ENCODE measurements at places on chromosomes 2 and 18.

GRCh38 chr2:65688141-65688886, 255.9 kb upstream of the SPRED2 start:
- no peak for DNase-seq

- no peak for DNase-seq
These were observed 70.0 kb upstream of the ZNF236 start for GRCh38 chr18:76752400-76752799.

DNA sequence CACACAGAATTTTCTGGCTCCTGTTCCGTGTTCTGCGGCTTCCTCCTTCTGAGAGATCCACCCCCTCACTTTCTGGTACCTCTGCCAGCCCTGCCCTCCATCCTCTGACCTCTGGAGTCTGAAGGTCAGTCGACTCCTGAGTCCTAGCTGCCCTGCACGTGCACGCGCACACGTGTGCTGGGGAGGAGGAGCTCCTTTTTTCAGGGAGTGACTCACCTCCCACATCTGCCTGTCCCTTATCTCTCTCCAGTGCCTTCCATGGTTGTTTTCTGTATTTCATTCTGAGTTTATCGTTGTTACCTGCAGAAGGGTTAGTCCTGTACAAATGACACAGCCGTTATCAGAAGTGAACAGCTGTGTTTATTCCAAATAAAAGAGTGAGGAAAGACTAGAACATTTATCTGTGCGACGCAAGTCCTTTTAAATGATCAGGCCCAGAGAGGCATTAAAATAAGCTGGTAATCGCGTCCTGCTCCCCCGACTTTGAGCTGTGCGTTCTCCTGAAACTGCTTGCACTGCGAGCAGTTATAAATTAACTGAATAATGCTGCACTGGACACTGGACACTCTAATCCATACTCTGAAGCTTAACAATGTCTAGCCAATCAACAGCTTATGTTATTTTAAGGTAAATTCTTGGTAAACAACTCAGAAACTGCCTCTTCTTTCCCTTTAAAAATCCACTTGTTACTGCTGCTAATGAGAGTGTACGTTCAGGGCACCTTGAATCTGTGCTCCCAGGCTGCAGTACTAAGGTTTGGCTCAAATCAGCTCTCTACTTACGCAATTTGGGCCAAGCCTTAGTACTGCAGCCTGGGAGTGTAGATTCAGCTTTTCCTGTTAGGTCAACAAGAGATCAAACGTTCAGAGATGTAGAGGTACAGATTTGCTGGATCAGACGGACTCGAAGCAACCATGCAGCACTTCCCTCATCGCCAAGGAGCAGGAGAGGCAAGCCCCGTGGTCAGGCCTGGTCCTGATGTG, 72.5 kb downstream of the GALR1 start:
- DNase-seq = no peak

DNA sequence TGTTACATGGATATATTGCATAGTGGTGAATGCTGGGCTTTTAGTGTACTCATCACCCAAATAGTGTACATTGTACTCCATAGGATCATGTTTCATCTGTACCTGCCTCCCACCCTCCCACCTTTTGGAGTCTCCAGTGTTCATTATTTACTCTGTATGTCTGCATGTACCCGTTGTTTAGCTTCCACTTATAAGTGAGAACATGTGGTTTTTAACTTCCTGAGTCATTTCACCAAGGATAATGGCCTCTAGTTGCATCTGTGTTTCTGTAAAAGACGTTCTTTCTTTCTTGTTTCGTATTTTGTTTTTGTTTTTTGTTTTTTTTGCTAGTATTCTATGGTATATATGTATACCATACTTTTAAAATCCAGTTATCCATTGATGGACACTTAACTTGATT, 107.5 kb downstream of the MSTN start:
- no peak for DNase-seq

DNA sequence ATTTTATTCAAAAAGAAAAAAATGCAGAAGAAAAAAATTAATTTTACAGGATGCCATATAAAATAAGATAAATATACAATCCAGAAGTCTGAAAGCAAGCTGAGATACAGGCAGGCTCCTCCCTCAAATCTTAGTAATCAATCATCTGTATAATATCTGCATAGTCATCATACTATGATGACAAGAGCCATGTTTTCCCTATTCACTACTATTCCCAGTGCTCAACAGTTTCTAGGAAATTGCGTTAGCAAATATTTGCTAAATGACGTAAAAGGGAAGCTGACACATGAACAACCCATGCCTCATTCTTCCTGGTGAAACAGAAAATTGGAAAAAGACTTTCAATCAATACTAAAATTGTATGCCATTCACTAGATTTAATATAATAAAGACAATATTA, 793.2 kb downstream of the SUCLG1 start:
- no peak for DNase-seq

- no peak for DNase-seq
These were observed 284.1 kb downstream of the MYCN start for GRCh38 chr2:16224298-16225045.

GRCh38 chr2:60354713-60355112, 198.7 kb downstream of the BCL11A start:
- no peak for DNase-seq

DNA sequence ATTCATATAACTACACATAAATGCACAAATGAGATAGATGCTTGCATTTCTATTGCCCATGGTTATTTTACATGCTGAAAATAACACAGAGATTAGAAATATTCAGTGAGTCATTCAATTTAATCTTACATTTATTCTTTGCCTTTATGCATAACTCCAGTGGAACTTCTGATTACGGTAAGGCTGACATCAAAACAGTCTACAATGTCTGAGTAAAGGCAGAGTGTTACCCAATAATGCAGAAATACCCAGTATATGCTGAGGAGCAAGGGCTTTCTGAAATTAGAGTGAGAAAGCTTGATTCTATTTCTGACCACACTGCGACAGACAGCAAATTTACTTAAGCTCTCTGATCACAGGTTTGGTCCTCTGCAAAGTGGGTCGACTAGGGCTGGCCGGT, 9.2 kb downstream of the NMI start:
- DNase-seq = no peak

DNA sequence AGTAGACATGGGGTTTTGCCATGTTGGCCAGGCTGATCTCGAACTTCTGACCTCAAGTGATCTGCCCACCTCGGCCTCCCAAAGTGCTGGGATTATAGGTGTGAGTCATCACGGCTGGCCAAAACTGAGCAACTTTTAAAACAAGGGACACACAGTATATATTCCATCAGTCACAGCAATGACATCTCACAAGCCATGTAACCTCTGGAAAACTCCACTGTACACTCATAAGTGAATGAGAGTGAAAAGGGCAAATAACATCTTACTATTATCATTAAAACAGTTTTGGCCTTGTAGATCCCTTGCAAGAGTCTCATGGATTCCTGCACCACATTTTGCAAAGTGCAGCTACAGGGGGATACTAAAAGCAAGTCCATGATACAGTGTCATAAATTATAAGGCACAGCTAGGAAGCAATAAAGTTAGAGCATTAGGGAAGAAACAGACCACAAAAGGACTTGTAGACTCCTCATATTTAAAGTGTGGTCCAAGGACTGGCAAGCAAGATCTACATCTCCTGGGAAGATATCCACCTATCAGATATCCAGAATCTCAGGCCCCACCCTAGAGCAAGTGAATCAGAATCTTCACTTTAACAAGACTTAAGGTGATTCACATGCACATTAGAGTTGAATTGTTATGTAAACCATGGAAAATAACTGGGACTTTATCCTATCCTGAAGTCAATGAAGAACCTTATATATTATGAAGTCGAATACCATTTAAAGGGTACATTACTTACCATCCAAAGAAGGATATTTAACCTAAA, 5.7 kb downstream of the SMC6 start:
- DNase-seq = no peak

DNA sequence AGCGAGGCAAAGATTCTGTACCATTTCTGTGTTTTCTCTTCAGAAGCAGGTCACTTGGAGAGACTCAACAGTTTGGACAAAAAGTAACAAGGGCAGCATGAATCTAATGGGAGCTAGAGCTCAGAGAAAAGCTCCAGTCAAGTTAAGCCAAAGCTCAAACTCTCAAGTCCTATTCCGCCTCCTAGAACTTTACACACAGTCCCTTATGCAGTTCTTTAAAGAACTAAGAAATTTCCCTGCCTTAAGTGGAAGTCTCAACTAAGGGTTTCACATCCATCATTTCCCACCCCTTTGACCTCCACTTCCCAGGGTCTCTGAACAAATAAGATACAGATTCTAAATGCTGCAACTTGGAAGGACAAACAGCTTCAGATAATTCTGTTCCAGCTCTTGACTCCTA, 121.3 kb upstream of the RNU4ATAC start:
- no peak for DNase-seq

DNA sequence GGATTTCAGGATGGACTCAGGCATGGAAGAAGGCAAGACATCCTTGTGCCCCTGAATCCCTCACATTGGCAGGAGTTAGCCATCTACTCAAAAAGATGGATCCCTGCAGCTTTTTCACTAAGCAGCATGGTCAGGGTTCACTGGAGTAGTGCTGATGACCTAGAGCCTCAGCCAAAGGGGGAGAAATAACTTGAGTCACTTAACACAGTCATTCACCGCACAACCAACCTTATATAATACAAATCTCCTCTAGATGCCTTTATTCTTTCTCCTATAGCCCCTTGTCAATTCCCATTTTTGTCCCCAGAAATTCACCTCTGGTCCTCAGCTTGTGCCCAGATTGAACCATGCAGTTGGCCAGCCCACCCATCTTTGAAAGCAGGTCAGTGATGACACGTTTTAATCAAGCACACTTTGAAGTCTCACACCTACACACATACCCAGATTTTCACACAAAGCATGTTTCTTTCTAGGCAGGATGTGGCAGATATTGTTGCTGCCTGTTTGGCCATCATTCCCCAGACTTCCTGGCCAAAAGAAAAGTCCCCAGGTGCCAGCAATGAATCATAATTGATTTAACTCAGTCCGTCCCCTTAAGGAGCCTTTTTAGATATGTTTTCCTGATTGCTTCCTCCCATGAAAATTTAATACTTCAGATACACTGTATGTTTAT, 84.2 kb downstream of the LBH start:
- no peak for DNase-seq

GRCh38 chr18:3313685-3314084, 51.8 kb downstream of the MYL12B start:
- DNase-seq = no peak

DNA sequence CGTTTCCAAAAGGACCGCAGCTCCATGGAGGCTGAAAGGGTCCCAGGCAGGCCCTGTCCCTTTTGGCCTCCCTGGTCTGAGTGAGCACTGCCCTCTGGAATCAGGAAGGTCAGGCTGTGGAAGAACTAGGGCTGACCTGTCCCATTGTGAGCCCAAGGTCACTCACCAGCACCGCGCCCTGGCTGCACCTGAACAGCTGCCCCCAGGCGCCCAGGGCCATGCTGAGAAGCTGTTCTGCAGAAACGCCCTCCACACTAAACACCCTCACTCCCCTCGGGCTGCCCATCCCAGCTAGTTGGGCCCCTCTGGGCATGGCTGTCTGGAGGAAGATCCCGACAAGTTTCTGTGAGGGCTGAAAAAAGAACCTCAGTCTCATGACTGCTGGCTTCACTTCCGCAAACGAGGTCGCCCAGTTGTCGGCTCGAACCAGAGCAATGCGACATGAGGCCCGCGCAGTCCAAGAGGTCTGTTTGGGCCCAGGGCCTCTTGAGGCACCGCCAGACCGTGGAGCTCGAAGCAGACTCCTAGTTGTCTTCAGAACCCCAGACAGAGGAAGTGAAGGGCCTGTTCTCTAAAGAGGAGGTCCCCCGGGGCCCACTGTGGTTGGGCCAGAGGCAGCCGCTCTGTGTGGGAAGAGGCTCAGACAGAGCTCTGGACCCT, 64.4 kb downstream of the INPP5D start:
- no peak for DNase-seq

DNA sequence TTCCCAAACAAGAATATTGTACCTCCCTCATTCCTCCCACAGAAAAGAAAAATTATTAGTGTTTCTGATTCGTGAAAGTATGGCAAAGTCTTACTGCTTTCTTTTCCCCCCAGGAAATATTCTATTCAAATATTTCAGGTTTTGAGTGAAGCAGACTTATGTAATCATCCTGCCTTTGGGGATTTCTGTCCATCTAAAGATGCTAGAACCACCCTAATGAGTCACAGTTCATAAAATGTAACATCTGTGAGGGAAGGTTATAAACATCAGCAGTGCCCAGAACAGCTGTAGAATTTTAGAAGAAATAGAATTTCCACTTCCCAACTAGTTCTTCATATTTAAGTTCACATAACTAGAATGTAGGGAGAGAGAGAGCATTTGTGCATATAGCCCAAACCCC, 39.0 kb downstream of the EEF1B2 start:
- DNase-seq = no peak

DNA sequence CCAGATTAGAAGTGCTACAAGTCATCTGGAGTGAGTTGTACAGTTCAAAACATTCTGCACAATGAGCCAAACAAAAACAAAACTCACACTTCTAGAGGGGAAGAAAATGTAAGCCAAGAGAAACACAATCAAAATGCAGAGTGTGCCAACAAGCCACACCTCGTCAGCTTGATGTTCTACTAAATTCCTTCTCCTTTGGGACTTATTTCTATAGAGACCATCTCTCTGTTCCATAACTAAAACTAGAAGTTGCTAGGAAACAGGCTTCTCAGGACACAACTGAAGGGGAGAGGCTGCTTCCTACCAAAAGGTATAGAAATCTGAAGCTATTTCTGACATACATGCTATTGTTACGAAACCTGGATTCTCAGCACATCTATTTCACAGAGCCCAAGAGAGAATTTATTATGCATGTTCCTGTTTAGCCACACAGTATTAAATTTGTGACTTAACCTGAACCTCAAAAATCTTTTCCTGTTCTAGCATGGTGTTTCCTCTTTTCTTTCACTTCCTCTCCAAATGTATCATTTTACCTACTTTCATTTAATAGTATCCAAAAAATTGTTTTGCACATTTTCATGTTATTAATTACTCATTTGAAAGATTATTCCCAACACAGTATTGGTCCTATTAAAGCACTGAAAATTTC, 211.4 kb upstream of the CCDC150 start:
- no peak for DNase-seq

DNA sequence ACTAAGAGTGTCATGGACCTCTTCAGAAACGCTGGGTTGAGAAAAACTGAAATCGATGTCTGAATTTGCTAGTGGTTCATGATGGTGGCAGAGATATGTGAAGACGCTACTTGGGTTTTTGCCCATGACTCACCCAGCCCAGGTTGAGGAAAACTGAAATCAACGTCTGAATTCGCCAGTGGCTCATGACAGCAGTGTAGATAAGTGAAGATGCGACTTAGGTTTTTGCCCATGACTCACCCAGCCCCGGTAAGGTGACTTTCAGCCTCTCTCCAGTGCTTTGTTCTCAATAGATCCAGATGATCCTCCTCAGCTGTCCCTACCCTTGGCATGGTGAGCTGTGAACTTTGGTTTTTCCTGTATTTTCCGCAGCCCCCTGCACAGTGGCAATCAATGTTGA, 105.3 kb upstream of the SIX3 start:
- no peak for DNase-seq

- DNase-seq = no peak
These were observed 4.4 kb downstream of the CFAP221 start for GRCh38 chr2:119548516-119549120.

- DNase-seq = no peak
These were observed 2.3 kb upstream of the TMEM37 start for GRCh38 chr2:119429225-119429981.

GRCh38 chr2:72137498-72138010, 10.1 kb downstream of the CYP26B1 start:
- peak; percentile 38 for DNase-seq

GRCh38 chr18:52046842-52047241, 293.2 kb upstream of the DCC start:
- DNase-seq = no peak

GRCh38 chr2:53952519-53952918, 18.3 kb downstream of the PSME4 start:
- no peak for DNase-seq
